ENCODE measurements at places on chromosomes 7 and 10. TPM values are rescaled to one million over a fixed set of nuclear protein-coding genes. Genes with fewer than 3 reads are reported as not detected.

The MMRN2 gene
- 0.80 TPM for total RNA-seq

The PUS7 gene
- total RNA-seq, result 38.7 TPM

The EBF3 gene
- total RNA-seq, result 0.44 TPM

The METTL27 gene
- 20.9 TPM for total RNA-seq

- no peak for DNase-seq
These were observed 3.1 kb upstream of the DRGX start for GRCh38 chr10:49398986-49399385.

- DNase-seq, result peak; percentile 90
These were observed 225.2 kb downstream of the C7orf25 start for GRCh38 chr7:42686594-42687156.

- no peak for DNase-seq
These were observed 77.4 kb downstream of the CACNB2 start for GRCh38 chr10:18217577-18217976.

DNA sequence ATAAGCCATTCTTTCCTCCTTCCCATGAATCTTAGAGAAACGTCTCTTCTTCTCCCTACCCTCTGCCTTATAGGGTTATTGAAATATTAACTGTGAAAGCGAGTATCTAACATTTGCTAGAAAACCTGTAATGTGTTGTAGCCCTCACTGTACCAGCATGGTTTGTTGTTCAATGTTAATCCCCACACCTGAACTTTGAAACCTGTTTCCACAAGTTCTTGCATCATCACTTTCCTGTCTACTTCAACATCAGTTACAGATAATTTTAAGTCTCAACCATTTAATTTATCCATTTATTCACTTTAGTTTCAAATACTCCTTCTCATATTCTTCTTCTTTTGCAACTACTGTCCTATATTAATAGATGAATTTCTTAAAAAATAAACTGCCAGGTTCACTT lies 148.2 kb downstream of the ETV1 start:
- no peak for DNase-seq

DNA sequence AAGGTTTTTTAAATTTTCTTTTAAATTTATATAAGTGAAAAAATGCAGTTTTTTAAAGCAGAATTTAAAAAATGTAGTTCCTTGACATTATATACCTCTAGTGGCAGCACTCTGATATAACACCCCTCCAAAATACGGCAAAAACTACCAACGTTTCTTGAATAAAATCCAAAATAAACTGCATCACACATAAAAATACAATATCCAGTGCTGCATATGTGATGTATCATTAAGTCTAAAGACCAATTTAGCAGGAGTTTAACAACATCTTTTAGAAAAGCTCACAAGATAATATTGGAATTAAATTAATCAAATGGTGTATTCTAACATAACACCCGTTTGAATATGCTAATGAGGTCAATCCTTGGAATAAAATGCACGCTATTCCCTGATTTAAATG lies 1.4 kb downstream of the TCERG1L start:
- no peak for DNase-seq

Data from endodermal cell (in vitro differentiated cells).